Suppressor macrophage (primary cell): ENCODE measurements at places on chromosomes 13 and 19.
A peak's percentile ranks its signal among the peaks of the same experiment; 100 is the strongest.

GRCh38 chr19:2494447-2495129 lies 18.7 kb downstream of the GADD45B start:
- DNase-seq, result peak; percentile 90

- DNase-seq, result peak; percentile 93
Measured at GRCh38 chr13:40116008-40116407, 460.5 kb downstream of the COG6 start.

GRCh38 chr13:112819816-112820215 lies 130.0 kb downstream of the ATP11A start:
- no peak for DNase-seq

DNA sequence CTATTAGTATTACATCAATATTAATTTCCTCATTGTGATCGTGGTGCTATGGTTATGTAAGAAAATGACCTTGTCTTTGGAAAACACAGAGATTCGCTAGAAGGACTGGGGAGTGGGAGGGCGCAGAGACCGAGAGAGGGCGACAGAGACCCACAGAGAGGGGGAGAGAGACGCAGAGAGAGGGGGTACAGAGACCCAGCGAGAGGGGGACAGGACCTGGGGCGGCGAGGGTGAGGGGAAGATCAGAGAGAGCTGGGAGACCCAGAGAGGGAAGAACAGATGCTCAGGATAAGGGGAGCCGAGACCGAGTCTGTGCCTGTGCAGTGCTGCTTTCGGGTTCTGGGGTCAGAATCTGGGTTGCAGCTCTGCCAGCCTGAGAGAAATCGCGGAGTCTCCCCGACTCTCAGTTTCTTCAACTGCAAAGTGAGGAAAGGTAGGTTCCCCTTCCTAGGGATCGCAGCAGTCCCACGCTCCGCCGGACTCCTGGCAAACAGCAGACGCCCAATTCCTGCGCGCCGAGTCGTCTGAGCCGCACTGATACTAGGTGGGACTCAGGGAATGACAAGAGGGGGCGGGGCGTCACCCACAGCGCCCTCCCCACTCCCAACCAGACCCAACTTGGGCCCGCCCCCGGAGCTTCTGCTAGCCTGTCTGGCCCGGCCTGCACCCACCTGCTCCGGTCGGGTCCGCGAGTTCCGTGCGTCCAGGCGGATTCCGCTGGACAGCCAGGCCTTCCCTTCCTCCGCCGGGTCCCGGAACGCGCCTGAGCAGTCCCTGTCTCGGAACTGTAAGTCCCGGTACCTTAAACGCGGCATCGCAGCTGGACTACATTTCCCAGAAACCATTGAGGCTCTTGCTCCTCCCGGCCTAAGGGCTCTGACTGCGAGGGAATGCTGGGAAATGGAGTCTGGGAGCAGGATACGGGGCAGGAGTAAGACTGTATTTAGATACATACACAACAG lies 15.3 kb downstream of the IZUMO2 start:
- DNase-seq, result peak; percentile 84

- DNase-seq, result no peak
Measured at GRCh38 chr13:89455741-89456140, 1784.6 kb downstream of the SLITRK5 start.

DNA sequence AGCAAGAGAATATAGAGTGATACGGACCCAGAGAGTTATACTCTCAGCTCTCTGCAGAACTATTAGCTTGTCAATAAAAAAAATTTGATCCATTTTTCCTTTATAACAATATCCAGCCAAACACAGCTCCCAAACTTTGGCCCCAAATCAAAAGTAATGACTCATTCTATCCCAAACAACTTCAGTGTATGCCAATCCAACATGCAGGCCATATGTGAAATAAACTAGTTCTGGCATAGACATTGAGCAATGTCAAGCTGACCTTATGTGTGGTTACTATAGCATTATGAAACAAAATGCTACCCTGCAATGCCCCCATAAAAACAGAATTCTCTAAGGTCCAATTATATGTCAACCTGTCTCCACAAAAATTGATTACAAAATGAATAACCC lies 209.5 kb downstream of the DNAJC15 start:
- DNase-seq, result no peak

GRCh38 chr19:34904664-34905527 lies 21.8 kb upstream of the ZNF30 start:
- DNase-seq, result no peak

- DNase-seq, result no peak
Measured at GRCh38 chr19:1567848-1568227, 287 bp downstream of the MEX3D start.

GRCh38 chr19:1231729-1232637 lies 5.8 kb downstream of the CBARP start:
- DNase-seq, result no peak

- no peak for DNase-seq
Measured at GRCh38 chr13:100566543-100566942, 22.0 kb downstream of the GGACT start.

GRCh38 chr13:109665240-109665639 lies 121.1 kb downstream of the IRS2 start:
- no peak for DNase-seq

GRCh38 chr19:47806435-47806834 lies 2.1 kb upstream of the TPRX1 start:
- DNase-seq, result no peak

DNA sequence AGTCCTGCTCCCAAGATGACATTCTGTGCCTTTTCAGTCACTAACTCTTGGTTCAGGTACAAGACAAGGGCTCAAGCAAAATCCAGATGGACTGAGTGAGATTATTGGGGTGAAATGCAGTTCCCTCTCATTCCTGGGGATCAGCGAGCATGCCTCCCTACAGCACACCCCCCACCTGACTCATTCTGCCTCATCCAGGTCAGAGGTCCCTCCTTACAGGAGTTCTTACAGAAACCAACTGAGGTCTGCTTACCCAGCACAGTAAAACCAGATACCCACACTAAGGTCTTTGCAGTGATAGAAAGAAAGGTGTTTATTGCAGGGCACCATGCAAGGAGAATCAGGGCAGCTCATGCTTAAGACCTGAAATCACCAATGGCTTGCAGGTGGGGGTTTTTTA lies 21.6 kb upstream of the MRI1 start:
- DNase-seq, result no peak

DNA sequence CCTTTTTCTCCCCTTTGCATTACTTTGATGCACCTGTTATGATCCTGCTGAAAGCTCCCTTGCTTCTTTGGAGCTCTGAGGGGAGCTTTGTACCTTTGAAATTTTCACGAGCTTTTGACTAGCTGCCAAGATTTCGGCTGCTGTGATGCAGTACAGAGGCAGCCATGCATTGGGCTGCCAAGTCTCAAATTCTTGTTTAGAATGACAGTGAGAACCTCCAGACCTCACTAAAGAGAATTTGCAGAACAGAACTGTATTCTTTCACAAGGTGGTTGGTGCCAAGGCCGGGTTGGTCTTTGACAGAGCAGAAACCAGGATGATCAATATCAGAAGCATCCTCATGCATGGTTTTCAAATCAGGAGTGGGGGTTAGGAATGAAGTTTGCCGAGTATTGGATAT lies 414.8 kb downstream of the GPC5 start:
- DNase-seq, result no peak

DNA sequence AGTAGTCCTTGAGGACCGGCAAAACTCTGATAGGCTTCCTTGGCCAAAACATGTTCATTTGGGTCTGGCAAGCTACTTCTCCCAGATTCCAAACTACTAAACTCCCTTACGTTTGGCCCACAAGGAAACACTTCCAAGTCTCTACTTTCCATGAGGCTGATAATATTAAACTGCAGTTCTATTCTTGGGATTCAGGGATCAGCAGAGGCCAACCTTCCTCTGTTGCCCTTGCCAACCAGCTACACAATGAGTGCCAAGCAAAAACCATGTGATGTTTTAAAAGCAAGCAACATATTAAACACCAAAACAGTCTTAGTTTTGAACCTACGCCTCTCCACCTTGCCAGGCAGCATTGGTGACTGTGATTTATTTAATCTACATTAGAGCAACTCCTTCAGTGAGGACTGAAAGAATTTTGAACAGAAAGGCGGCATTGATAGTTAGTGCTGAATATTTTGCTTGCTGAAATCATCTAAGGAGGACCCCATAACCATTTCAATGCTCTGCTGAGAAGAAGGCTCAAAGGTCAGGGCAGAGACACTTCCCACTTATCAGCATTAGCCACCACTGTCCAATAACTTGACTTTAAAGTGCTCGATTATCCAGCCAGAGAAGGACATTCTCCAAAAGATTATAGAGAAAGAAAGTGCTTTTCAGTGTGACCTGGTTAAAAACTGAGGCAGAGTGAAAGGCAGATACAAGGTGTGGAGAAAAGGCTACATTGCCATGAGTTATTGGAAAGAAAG lies 287.1 kb downstream of the TBC1D4 start:
- DNase-seq, result no peak

DNA sequence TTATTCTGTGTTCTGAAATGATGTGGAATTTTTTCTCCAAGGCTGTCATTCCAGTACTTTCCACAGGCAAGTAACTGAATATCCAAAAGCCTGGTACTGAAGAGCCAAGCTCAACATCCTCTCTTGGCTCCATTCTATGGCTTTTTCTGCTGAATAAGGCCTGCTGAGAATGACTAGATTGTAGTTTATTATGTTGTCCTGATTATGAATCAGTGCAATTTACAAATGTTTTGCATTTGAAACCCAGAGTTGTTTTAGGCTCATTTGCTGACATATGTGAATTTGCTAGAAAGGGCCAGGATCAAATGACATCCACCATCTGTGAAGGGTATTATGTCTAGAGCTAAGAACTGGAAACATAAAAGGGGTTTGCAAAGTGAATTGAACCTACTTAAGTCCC lies 596.6 kb downstream of the KCTD12 start:
- no peak for DNase-seq

DNA sequence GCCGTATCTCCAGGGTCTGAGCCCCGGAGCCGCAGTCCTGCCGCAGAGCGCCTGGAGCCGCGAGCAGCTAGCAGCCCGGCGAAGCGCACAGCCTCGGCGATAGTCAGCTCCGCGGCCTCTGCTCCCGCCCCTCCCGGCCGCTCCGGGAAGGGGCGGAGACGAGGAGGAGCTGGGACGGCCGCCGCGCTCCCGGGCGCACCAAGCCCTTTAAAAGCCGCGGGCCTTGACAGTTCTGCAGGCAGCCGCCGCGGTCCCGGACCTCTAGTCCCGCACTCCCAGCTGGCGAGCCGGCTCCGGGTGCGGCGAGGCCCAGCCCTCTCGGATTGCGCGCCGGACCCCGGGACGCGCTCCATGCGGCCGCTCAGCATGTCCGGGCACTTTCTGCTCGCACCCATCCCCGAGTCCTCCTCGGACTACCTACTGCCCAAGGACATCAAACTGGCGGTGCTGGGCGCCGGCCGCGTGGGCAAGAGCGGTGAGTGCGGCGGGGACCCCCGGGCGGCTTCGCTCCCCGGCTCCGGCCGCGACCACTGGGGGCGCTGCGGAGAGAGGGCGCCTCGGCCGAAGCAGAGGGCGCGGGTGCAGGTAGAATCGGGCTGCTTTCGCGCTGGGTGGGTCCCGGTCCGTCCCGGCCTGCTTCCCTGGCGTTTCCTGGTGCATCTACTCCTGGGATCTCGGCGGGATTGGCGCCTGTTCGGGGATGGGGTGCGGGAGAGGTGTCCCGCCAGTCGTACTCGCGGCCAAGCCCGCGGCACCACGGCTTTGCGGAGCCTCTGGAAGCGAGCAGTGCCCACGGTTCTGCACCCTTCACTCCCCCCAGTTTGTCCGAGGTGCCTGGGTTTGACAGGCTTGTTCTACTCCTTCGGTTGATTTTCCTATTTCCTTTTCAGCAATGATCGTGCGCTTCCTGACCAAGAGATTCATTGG lies at the start of gene RASL11A:
RASL11A (plus strand) TSS at position 237 of the 927 bp plus-strand sequence; CDS start at position 352, 115 bp downstream.
- DNase-seq, result peak; percentile 87

DNA sequence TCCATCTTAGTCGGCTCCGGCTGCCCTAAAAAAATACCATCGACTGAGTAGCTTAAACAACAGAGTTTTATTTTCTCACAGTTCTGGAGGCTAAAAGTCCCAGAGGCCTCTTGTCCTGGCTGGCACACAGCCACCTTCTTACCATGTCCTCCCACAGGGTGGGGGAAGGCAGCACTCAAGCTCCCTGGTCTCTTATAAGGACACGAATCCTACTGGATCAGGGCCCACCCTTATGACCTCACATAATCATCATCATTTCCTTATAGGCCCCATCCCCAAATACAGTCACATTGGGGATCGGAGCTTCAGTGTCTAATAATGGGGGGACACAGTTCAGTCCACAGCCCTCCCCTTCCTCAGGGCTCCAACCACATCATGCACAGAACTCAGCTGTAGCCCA lies 2.6 kb upstream of the TUBA3C start:
- no peak for DNase-seq

DNA sequence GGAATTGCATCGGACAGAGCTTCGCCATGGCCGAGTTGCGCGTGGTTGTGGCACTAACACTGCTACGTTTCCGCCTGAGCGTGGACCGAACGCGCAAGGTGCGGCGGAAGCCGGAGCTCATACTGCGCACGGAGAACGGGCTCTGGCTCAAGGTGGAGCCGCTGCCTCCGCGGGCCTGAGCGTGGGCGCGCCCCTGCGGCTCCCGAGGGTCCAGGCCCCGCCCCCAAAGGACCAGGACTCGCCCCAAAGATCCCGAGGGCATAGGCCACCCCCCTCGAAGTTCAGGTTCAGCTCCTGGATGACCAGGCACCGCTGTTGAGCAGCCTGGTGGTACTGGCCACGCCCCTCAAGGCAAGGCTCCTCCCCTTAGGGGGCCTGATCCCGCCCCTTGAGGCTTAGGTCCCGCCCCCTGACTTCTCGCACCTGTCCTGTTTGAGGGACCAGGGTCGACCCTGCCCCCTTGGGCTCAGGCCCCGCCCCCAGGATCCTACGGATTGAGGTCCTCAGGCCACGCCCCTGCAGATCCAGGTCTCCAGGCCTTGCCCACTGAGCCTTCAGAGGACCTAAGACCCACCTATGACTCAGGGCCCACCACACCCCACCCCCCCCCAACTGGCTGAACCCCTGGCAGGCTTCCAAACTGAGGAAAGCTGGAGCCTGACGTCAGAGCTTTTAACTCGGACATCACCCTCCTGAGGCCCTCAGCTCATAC lies 43.1 kb downstream of the CYP4F22 start:
- DNase-seq, result no peak

GRCh38 chr19:51024924-51025323 lies 1.5 kb downstream of the KLK11 start:
- no peak for DNase-seq

DNA sequence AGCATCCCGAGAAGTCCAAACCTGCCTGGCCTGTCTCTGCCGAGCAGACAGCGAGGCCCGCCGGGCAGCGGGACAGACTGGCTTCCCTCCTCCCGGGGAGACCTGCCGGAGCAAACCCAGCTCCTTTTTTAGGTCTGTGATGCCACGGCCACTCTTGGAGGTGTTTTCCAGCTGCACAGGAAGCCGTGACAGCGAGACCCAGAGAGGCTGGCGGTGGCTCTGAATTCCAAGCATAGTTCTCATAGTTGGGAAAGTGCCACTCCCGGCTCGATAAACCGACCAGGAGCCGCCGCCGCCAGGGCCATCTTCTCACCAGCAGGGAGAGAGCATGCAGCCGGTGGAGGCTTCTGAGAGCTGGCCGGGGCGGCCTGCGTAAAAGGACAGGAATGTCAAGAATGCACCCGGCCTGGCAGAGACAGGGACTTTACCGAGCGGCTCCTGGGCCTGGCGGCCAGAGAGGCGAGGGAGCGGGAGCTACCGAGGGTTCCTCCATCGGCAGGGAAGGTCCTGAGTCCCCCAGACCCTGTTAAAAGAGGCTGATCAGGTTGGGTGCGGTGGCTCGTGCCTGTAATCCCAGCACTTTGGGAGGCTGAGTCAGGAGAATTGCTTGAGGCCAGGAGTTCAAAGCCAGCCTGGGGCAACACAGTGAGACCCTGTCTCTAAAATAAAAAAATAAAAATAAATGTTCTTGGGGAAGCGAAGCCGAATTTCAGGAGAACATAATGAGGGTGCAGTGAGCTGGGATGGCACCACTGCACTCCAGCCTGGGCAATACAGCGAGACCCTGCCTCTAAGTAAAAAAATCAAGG lies 64.9 kb downstream of the GADD45B start:
- DNase-seq, result no peak

GRCh38 chr19:42048992-42049391 lies 21.0 kb downstream of the GRIK5 start:
- DNase-seq, result no peak
